ENCODE measurements at places on chromosomes 11 and 22.

DNA sequence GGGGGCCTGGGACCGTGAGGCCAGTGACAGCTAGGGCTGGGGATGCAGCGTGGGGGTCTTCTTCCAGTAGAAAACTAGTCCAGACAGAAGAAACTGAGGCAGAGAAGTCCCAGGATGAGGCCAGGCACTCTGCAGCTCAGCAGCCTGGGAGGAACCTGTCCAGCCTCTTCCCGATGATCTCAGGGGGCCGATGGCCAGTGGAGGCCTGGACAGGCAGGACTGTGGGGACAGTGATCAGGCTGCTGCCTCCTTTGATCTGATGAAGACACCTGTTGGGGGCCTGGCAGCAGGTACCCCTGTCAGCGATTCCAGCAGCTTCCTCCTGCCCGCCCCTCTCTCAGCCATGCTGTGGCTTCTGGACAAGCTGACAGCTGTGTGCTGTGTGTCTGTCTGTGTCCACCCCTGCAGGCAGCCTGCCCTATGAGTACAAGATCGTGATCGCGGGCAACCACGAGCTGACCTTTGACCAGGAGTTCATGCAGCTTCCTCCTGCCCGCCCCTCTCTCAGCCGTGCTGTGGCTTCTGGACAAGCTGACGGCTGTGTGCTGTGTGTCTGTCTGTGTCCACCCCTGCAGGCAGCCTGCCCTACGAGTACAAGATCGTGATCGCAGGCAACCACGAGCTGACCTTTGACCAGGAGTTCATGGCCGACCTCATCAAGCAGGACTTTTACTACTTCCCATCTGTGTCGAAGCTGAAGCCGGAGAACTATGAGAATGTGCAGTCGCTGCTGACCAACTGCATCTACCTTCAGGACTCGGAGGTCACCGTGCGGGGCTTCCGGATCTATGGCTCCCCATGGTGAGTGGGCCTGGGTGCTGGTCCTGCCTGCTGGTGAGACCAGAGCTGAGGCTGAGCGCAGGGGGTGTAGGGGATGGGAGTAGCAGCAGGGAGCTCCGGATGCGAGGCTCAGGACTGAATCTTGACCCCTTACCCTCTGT lies 62.6 kb downstream of the MPPED1 start:
- no peak for DNase-seq

- peak; percentile 57 for DNase-seq
Observed at GRCh38 chr11:74634537-74634936, 42.2 kb downstream of the POLD3 start.

DNA sequence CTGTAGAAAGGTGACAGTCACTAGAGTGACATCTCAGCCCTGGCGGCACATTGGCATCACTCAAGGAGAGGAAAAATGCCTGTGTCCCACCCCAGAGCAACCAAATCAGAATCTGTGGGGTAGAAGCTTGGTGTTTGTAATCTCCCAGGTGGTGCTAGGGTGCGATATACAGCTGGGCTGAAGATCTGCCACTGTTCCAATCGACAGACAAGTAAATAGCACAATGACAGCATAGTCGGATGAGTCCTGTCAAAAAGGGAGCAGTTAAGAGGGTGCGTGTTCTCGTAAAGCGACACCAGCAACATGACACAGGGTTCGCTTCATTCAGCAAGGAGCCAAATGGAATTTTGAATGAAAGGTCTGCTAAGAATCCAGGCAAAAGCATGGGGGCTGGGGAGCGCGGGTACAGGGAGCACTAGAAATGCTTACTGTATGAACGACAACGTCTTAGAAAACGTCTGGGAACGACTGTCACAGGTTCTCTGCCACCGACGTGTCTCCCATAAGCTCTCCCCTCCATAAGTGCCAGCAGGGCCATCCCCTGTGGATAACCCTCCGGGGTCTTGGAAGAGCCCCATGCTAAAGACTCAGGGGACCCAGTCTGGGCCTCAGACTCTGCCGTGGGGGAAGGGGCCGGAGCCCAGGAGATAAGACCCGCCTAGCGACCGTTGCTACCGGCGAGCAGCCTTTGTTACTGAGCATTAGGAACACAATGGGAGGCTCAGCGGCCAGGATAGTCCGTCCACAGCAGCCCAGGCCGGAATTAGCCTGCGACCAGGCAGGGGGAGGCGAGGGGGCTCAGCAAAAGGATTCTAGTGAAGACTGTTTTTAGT lies 20.8 kb downstream of the ADA2 start:
- DNase-seq = no peak

DNA sequence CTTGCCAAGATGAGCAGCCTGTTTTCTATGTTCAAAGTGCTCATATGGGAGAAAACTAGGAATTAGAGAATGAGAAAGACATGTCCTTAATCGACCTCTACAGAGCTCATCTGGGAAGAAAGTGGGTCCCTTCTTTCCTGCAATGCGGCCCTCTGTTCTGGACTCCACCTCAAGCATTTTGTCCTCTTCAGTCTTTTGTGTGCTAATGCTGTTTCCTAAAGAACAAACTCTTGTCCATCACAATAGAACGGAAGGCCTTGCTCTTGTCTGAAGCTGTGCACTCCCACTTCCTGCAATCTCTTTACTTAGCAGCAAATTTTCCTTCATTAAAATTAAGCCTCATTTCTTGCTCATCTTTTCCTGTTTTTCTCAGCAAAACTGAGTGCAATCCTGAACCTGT lies 206.6 kb downstream of the OPCML start:
- DNase-seq = no peak

GRCh38 chr11:64103277-64103985 lies 62.5 kb downstream of the MACROD1 start:
- no peak for DNase-seq

DNA sequence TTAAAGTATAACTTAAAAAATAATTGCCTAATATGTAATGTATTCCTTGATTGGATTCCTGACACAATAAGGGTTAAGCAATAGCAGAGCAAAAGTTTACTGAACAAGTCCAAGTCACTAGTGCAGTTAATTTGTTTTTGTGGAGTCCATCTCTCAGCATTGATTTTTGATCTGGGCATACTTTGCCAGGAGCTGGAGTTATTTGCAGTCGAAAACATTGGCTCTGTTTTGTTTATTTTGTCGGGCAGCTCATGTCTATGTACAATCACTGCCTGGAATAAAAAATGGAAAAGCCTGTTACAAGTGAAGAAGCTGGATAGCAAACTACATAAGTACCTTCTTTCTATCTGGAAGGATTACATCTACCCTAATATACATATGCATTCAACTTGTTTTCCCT lies 625.2 kb downstream of the CNTN5 start:
- DNase-seq = no peak

All from LoVo (cell line).